ENCODE measurements at places on chromosomes 4 and X.

- peak; percentile 0 for DNase-seq
Measured at GRCh38 chrX:33725535-33726210, 406.4 kb downstream of the FAM47A start.

- no peak for DNase-seq
Measured at GRCh38 chr4:98583265-98583664, 75.1 kb downstream of the TSPAN5 start.

GRCh38 chrX:38831949-38832348 lies 30.7 kb downstream of the MID1IP1 start:
- DNase-seq = no peak

GRCh38 chr4:42985976-42986375 lies 93.5 kb downstream of the GRXCR1 start:
- no peak for DNase-seq

DNA sequence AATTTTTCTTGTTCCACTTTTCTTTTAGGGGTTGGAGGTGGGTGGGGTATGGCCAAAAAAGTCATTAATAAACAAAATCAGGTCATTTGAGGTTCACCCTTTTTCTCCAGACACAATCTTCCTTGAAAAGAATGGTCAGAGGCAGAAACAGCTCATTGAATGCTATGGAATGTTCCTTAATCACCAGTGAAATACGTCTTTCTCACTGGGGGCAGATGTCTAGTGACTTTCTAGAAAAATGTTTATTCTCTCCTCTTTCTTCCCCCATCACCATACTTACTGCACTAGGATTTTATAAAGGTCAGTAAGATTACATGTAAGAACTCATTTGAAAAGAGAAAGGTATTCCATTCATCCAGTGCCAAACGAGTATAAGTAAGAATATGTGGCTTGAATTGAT lies 44.5 kb downstream of the MGST2 start:
- no peak for DNase-seq

- no peak for DNase-seq
Measured at GRCh38 chr4:7293703-7294102, 101.4 kb downstream of the SORCS2 start.

DNA sequence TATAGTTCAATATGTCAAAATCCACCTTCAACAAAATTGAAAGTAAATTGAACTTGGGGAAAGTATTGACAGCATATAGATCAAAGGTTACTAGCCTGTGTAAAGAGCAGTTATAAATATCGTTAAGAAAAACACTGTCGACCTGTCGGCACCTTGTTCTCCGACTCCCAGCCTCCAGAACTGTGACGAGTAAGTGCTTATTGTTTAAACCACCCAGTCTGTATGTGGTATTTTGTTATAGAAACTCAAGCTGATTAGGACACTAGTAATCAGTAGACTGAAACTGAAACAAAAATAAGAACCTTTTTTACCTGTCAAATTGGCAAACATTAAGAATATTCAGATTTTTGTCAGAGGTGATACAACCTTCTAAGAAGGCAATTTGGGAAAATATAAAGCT lies 17.0 kb downstream of the HTT start:
- no peak for DNase-seq

- DNase-seq = no peak
Measured at GRCh38 chr4:67580577-67580976, 22.1 kb downstream of the STAP1 start.

DNA sequence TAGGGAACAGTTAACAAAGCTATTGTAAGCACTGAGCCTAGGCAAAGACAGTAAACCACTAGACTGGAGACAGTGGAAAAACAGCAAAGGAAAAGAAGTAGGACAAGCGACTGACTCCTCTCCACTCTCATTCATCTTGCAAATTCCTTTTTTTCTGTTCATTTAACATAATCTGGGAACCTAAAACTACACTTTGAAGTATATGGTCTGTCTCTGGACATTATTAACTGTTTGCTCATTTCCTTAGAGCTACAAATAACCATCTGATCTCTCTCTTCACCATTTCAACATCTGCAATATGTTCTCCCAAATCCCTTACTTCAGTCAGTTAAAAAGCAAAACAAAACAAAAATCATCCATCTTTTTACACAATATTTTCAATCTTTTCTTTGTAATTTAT lies 642 bp downstream of the HMGN5 start:
- no peak for DNase-seq

DNA sequence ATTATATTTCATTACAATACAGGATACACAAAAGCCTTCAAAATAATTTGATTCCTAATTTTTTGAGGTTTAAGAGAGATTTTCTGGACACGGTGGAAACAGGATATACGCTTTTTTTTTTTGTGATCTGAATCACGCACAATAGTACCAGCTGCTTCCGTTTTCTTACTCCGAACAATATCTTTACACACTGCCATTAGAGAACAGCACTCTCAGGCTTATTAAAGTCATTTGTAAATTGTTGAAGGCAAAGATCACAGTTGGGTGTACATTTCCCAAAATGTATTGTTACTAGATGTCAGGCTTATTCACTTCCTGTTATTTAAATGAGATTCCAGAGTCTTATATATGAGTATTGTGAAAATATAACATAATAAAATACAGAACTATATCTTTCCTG lies 71.5 kb downstream of the TMEM47 start:
- DNase-seq = no peak

GRCh38 chr4:61527888-61528287 lies 327.8 kb downstream of the ADGRL3 start:
- DNase-seq = no peak

DNA sequence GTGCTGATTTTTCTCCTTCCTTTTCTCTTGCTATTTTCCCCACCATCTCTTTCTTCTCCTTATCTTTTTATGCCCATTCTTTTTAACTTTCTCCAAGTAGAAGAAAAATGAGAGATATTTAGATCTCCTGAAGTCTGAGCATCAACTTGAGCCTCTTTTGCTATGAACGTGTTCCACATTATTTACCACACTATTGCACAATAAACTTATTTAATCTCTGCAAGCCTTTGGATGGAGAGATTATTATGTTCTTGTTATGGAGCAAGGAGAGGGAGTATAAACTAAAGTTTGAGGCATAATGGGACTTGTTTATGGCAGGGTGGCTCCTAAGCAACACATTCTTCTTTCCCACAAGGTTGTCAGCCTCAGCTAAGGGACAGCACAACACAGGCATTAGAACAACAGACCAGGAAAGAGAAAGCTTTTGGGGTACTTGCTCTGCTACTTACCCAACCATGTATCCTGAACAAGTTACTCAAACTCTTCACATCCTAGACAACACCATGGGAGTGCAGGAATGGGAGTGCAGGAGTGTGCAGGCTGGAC lies 365.5 kb upstream of the BOD1L1 start:
- DNase-seq = no peak

- no peak for DNase-seq
Measured at GRCh38 chrX:23659339-23659738, 8.0 kb upstream of the PRDX4 start.

- no peak for DNase-seq
Measured at GRCh38 chr4:57614257-57614932, 504.2 kb upstream of the IGFBP7 start.

DNA sequence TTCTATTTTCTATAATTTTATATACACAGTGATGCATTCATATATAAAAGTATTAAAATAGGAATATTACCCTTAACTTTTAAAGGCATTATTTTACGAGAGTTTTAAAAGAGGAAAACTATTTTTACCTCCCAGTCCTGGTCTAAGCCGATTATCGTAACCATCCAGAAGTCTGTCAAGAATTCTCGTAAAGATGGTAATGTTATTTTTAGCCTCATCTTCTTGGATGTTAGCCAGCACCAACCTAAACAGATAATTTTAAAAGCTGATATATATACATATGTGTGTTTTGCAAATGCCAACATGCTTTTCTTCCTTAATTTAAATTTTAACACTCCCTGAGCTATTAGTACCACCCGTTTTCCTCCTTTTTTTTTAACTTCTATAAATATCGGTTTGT lies 4.0 kb downstream of the GABRA2 start:
- DNase-seq = no peak

DNA sequence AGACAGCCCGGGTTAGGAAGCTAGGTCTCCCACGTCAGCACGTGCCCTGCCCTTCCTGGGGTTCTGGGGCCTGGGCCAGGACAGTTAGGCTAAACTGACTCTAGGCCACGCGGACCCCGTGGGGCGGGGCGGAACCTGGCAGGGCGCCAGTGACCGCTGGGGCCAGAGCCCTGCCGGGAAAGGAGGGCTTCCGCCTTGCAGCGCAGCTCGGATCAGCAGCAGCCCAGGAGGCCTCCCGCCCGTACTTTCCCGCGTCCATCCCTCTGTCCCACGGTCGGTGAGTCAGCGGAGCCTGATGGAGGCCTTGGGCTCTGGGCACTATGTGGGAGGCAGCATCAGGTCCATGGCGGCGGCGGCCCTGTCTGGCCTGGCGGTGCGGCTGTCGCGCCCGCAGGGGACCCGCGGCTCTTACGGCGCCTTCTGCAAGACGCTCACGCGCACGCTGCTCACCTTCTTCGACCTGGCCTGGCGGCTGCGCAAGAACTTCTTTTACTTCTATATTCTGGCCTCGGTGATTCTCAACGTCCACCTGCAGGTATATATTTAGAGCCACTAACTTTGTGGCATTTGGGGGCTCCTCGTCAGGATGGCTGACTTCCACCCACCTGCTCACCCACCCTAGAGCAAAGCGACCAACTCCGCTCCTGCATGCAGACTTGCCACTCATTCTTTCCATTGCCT lies at the start of gene SMIM10:
Gene SMIM10 (plus strand): TSS at position 191 of the 681 bp plus-strand sequence. CDS start 105 bp downstream, at position 296.
- DNase-seq = peak; percentile 9

DNA sequence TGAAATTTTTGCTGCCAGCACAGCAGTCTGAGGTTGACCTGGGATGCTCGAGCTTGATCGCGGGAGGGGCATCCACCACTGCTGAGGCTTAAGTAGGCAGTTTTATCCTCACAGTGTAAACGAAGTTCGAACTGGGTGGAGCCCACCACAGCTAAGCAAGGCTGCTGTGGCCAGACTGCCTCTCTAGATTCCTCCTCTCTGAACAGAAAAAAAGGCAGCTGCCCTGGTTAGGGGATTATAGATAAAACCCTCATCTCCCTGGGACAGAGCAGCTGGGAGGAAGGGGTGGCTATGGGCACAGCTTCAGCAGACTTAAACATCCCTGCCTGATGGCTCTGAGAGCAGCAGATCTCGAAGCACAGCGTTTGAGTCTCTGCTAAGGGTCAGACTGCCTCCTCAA lies 314.6 kb downstream of the STPG2 start:
- no peak for DNase-seq

- peak; percentile 5 for DNase-seq
Measured at GRCh38 chr4:101337688-101338087, 9.6 kb downstream of the PPP3CA start.

GRCh38 chr4:107733431-107733925 lies 13.4 kb upstream of the PAPSS1 start:
- DNase-seq = no peak

DNA sequence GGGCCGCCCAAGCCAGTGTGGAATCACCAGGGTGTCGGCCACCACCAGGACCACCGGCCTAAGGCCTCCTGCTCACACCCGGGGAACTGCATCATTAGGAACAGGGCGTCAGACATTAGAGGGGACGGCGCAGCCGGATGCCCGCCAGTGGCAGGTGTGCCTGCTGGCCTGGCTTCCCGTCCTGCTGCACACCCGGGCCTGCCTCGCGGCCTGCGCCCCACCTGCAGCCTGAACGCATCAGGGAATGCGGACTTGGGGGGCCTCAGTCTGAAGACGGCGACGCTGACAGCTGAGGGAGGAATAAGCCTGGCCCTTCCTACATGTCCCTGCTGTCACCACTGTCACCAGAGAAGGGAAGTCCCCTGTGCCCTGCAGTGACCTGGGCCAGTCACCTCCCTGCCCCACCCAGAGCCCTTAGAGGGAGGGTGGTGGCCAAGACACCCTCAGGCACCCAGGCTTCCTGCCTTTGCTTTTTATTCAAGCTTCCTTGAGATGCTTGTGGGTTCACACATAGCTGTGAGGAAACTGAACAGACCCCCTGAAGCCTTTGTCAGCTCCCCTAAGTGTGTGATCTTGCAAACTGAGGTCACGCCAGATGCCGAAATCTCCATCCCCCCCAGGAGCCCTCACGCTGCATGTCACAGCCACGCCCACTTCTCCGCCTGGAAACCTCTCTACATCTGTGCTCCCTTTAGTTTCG lies 3.2 kb downstream of the DGKQ start:
- no peak for DNase-seq

DNA sequence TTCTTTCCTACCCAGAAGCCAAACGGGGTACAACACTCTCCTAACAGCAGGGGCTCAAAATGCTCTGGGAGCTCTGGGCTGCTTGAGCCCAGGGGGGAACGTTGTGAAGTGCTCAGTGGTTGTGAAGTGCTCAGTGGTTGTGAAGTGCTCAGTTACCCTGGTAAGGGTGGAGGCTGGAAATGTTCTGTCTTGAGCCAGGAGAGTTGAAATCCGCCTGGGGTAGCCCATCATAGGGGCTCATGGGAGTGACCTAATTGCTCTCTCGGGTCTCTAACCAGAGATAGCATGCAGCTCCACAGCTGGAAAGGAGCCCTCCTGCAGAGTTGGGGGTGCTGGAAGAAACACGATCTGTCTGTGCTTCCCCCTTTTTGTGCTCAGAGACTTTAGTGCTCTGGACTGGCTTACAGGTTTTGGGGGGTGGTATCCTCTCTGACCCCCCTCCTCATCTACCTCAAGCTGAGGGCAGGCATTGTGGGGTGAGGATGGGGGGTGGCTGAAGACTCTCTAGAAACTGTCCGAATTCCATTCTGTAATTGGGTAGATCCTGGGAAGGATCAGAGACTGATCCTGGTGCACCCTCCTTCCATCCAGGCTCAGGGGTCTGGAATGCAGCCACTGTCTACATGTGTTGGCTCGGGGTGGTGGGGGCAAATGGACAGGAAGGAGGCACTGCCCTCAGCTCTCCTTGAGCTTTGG lies 2.7 kb downstream of the EFNB1 start:
- DNase-seq = no peak

DNA sequence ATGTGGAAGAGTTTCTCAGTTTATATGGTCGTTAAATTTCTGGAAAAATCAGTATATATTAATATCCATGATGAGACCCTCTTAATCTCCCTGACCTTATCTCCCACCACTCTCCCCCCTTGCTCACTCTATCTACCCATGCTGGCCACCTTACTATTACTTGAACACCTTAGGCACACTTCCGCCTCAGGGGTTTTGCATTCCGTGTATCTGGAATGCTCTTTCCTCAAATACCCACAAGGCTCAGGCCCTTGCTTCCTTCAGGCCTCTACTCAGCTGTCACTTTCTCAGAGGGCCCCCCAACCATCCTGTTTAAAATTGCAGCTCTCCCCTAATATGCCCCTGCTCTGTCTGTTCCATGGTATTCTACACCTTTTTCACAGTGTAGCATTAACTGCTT lies 1.9 kb downstream of the KANTR start:
- no peak for DNase-seq

Measured in RWPE1 (cell line).